OCI-LY7 (cell line): ENCODE measurements at places on chromosomes 7 and 10. TPM values are rescaled to one million over a fixed set of nuclear protein-coding genes. Genes with fewer than 3 reads are reported as not detected.

DNA sequence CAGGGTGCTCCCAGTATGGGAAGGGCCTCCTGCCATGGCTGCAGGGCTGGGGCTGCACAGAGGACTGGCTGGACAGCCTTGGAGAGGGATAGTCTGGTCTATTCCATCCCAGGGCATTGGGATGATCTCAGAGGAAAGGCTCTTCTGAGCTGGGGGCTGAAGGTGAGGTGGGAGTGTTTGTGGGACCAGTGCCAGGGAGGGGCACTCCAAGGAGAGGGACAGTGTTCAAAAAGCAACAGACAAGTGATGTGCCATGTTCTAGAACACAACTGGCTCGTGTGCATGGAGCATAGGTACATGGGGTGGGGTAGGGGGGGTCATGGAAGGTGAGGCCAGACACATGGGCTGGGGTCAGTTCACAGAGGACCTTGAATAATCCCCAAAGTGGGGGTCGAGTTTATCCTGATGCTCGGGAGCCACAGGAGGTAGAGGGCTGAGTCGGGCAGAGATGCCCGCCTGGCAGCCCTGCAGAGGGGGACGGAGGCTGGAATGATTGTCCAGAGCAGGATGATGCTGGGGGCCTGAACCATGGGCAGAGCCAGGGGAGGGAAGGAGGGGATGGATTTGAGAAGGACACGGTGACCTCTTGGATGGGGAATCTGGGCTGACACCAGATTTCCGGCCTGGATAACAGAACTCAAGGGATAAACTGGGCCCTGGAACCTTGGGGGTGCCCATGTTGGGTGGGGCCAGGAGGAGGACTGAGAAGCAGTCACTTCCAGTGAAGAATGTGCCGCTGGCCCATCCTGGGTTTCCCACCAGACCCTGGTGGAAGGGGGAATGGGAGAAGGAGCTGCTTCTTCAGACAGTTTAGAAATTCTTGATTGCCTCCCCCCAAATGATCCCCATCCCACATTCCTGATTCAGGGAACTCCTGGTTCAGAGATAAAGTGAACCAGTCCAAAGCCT lies 50.4 kb downstream of the NEURL1 start:
- DNase-seq = no peak

DNA sequence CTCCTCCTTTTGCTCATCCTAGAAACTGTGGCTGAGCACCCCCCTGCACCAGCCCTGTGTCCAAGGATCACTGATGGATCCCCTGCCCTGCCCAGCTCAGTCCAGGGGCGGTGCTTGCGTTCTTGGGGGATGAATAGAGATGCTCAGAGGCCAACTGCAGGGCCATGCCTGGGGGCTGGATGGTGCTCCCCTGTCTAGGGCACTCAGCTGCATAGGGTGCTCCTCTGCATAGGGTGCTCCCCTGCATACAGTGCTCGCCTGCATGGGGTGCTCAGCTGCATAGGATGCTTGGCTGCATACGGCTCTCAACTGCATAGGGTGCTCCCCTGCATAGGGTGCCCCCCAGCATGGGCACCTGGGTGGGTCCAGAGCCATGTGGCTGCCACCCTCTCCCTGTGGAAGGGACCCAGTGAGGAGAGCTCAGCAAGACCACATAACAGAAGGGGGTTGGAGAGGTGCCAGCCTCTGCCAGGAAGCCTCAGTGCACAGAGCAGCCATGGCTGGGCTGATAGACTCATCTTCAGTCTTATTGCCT lies 95.0 kb downstream of the BMS1 start:
- no peak for DNase-seq

GRCh38 chr7:50467817-50468610 lies 17.9 kb upstream of the FIGNL1 start:
- peak; percentile 61 for DNase-seq

GRCh38 chr10:77247031-77247990 lies 390.3 kb downstream of the KCNMA1 start:
- no peak for DNase-seq

DNA sequence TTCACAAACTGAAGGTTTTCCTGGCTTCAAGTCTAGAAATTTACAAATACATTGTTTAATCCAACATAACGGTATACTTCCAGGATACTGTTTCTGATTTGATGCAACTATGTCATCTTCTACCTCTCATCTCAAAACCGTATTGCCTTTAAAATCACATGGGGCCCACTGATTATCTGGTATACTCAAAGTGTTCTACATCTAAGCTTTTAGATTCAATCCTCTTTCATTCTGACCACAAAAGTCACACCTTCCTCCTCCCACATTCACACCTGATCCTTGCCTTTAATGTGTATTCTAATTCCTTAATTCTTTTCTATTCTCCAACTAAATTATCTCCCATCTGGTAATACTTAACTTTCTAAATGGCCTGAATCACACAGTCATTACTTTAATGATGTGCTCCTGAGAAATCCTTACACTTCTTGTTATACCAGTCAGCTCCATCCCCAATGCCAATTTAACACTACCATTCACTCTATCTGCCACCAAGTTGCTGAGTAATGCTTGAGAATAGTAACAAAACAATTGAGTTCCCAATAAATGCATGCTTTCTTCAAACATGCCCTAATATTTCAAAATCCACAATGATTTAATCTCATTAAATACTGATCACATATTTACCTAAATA lies 13.0 kb downstream of the ATAD1 start:
- no peak for DNase-seq

Gene OPN4
- total RNA-seq = not detected in 2 replicates

Gene FKBP6
- not detected in 2 replicates for total RNA-seq

Gene ING3
- 22.2 and 22.7 TPM in 2 replicates for total RNA-seq

Gene GRID1
- 3.1 and 3.7 TPM in 2 replicates for total RNA-seq
